Urinary bladder (tissue), 4 donors: ENCODE measurements at places on chromosomes 6 and 20.

GRCh38 chr6:22942403-22942802 lies 373.0 kb downstream of the HDGFL1 start:
- DNase-seq = no peak

DNA sequence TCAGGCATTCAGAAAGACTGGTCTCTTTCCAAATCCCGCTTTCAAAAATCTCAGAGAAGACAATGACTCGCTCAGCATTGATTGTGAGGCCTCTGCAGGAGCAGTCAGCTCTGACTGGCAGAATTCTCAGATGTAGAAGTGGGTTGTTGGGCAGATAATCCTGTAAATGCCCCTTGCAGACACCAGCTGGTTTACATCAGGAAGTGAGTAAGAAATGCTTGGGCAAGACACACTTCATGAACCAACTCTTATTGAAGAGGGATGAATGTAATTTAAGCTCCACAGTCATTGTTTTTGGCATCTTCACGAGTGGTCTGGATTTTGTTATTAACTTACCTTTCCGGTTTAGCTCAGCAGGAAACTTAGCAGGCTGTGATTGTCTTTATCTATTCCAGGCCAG lies 166.6 kb downstream of the PLCB4 start:
- DNase-seq = no peak

DNA sequence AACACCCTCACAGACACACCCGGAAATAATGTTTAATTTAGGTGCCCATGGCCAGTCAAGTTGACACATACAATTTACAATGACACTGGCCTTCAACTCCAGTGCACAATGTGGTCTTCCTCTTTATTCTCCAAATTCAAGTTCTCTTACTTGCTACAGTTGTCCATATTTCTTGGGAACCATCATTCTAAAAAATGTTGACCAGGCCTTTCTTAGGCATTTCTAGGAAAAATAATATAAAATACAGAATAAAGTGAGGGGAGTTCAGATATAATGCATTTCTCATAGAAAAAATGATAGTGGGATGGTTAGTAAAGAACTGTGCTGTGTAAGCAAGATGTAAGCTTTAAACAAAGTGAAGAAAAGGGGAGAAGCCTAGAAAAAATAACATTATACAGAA lies 298.9 kb downstream of the ARHGAP18 start:
- no peak for DNase-seq

- no peak for DNase-seq
These were observed 1.9 kb upstream of the VGLL2 start for GRCh38 chr6:117263353-117263927.

GRCh38 chr6:130944486-130944885 lies 117.3 kb downstream of the SMLR1 start:
- DNase-seq = no peak

GRCh38 chr6:47258724-47259347 lies 50.9 kb downstream of the TNFRSF21 start:
- DNase-seq = no peak
